Heart right ventricle (tissue), 16 donors: ENCODE measurements at places on chromosomes 2 and 18. TPM values are rescaled to one million over a fixed set of nuclear protein-coding genes. Genes with fewer than 3 reads are reported as not detected.
A peak's percentile ranks its signal among the peaks of the same experiment; 100 is the strongest.

DNA sequence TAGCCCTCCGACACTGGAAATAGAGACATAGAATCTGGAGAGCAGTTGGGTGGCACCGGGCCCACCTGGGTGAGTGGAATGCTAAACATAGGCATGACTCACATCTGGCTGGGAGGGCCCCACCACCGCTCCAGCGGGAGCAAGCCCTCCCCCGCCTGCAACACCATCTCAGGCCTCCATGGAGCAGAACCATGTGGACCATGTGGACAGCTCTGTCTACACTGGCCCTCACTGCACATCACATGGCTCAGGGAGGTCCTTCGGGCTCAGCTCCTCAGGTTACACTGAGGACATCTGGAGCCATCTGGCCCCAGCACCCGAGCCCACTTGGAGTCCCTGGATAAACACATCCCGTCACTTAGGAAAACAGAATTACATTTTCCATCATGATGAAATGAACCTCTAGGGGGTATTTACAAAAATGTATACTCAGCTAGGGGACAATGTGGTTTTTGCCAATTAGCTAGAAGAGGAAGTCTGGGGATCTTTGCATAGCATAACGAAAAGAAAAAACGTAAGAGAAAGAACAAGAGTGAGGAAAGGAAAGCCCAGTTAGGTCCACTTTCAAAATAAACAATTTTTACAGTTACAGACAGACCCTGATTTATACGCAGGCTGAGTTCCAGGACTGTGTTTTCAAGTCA lies 30.7 kb upstream of the MLPH start:
- peak; percentile 72 for DNase-seq

DNA sequence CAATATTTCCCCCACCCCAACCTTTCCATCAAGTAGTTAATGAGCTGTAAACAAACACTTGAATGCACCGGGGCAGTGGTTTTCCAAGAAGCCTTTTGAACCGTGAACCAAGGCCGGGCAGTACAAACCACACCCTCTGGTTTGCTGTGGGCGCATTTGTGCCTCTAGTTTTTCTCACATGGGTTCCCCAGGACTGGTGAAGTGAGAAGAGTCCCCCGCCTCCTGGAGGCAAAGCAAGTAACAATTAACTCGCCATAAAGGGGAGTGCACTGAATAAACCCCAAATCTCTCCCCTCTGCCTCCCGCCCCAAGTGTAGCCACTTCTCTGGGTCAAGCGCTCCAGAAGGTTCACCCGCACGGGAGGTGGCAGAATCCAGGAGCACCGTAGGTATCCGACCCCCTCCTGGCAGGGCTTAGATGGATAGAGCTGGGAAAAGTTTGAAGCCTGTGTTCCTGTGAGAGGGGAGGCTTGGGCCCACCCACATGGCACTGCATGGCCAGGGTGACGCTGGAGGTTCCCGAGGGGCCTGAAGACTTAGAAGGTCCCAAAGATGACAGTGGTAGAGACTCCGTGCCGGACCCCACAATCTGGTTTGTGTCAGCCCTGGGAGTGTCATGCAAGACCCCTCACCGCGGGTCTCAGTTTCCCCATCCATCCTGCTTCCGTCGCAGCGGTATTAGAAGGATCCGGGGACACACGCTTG lies 182.2 kb downstream of the SMAD2 start:
- DNase-seq = no peak

DNA sequence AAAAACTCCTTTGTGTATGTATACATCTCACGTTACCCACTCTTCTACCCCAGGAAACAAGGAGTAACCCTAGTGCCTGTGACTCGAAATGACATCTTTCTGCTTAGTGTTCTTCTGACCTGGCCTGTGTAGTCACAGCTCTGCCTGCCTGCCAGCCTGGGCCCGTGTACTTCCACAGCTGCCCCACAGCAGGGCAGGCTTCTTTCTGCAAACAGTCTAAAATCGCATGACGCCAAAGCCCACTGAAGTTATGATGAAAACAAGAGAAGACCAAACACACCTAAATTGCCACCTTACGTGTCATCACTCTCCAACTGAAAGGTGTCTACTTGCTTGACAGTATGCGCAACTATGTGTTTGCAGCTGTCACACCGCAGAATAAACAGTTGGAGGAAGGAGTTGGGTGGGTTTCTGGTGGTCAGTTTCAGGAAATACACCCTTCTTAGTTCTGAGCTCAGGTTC lies 1.5 kb downstream of the GAREM1 start:
- DNase-seq = peak; percentile 30

GRCh38 chr2:158391876-158392275 lies 64.7 kb downstream of the CCDC148 start:
- DNase-seq = no peak

GRCh38 chr2:20094955-20095354 lies 43.5 kb upstream of the LAPTM4A start:
- no peak for DNase-seq

GRCh38 chr2:85850451-85850850 lies 38.3 kb downstream of the ST3GAL5 start:
- DNase-seq = no peak

DNA sequence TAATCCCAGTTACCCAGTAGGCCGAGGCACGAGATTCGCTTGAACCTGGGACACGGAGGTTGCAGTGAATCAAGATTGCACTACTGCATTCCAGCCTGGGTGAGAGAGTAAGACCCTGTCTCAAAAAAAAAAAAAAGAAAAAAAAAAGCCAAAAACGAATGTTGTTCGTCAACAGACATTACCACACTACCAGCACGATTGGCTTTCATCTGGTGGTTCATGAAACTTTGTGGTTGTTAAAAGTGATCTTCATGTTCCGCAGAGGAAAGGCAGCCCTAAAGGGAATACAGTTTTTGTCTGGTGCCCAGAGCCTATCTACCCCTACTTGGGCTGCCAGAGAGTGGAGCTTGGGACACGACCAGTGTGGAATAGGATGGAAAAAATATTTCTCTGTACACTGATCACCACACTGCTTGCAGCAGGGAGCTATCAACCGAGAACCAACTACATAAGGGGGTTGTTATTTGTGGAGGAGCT lies 13.6 kb upstream of the CXCR4 start:
- DNase-seq = no peak

GRCh38 chr2:175227393-175227792 lies 45.9 kb upstream of the ATP5MC3 start:
- DNase-seq = no peak

DNA sequence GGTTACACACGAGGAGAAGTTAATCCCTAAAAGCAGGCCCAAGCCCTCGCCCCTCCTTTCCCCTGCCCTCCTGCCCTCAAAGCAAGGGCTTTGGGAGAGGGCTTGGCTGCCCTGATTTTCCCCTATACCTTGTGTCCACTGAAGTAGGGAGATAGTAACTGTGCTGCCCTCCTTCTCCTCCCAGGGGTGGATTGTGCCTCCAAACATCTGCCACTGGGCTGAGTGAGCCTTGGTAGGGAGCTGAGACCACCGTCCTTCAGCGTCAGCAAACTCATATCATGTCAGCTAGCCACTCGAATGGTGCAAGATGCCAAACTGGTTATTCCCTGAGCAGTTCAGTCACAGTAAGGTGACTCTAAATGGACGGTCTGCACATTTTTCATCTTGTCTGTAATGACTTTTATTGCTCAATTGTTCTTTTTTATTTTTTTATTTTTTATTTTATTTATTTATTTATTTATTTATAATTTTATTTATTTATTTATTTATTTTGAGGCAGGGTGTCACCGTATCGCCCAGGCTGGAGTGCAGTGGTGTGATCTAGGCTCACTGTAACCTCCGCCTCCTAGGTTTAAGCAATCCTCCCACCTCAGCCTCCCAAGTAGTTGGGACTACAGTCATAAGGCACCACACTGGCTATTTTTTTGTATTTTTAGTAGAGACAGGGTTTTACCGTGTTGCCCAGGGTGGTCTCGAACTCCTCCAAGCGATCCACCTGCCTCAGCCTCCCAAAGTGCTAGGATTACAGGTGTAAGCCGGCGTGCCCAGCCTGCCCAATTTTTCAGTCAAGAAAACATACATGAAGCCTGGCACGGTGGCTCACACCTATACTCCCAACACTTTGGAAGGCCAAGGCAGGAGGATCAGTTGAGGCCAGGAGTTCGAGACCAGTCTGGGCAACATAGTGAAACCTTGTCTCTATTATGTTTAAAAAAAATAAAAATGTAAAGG lies 8.7 kb downstream of the PCBP1 start:
- no peak for DNase-seq

DNA sequence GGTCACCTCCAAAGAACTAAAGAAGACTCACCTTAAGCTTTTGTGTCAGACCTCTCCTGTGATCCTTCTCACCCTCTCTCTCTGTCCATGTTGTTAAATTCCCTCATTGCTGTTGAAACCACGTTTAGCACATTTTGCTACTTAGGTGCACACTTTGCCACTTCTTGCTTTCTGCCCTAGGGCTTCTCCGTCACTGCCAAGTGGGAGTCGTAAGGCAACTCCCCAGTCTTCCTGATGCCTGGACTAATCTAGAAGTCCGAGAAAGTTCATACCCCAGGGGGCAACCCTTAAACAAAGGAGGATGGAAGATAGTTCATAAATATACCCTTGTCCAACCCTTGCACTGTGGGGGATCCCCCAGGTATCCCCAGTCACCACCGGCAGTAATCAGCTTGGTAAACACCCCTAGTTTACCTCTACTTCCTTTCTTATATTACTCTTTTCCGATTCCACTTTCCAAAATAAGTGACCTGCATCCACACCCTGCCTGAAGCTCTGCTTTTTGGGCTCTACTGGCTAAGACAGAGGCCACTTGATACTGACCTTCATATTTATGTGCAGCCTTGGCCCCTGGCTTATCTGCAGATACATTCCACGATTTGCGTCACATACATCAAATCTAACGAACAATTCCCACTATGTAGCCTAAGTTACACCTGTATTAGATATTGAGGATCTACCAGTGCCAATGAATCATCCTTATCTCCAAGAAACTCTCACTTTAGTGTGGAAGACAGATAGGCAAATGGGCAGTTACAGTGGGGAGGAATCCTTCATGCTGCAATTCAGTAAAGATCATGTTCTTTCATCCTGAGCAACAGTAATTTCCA lies 776.2 kb downstream of the RNF144A start:
- DNase-seq = no peak

- DNase-seq = no peak
Observed at GRCh38 chr2:128487650-128488387, 169.2 kb upstream of the HS6ST1 start.

DNA sequence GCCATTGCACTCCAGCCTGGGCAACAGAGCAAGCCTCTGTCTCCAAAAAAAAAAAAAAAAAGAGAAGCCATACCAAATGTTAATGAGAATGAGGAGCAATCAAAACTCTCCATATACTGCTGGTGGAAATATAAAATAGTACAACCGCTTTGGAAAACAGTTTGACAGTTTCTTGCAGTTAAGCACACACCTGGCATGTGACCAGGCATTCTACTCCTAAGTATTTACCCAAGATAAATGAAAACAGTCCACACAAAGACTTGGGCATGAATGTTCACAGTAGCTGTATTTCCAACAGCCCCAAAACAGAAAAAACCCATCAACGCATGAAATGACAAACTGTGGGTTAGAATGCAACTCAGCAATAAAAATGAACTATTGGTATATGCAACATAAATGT lies 76.0 kb upstream of the ST8SIA5 start:
- no peak for DNase-seq

GRCh38 chr2:106358081-106358480 lies 110.1 kb downstream of the RGPD3 start:
- no peak for DNase-seq

GRCh38 chr18:9433671-9434121 lies 41.6 kb upstream of the RALBP1 start:
- DNase-seq = no peak

GRCh38 chr2:64491426-64491825 lies 32.7 kb upstream of the AFTPH start:
- no peak for DNase-seq

GRCh38 chr2:126413079-126413478 lies 242.9 kb upstream of the GYPC start:
- no peak for DNase-seq

- peak; percentile 14 for DNase-seq
Observed at GRCh38 chr2:181275643-181276070, 181.5 kb upstream of the ITGA4 start.

GRCh38 chr2:209671020-209671680 lies 100.5 kb upstream of the UNC80 start:
- DNase-seq = no peak

- DNase-seq = no peak
Observed at GRCh38 chr2:96115631-96116423, 544 bp downstream of the ADRA2B start.

GRCh38 chr2:29000956-29001355 lies 19.9 kb downstream of the TOGARAM2 start:
- no peak for DNase-seq

GRCh38 chr2:32010670-32011484 lies at the start of gene MEMO1:
TSS of gene MEMO1 (minus strand) at chr2:32011008. CDS start at chr2:32010247, 761 bp downstream.
- peak; percentile 93 for DNase-seq

- peak; percentile 63 for DNase-seq
Observed at GRCh38 chr2:96507957-96508520, 2.9 kb upstream of the NEURL3 start.

DNA sequence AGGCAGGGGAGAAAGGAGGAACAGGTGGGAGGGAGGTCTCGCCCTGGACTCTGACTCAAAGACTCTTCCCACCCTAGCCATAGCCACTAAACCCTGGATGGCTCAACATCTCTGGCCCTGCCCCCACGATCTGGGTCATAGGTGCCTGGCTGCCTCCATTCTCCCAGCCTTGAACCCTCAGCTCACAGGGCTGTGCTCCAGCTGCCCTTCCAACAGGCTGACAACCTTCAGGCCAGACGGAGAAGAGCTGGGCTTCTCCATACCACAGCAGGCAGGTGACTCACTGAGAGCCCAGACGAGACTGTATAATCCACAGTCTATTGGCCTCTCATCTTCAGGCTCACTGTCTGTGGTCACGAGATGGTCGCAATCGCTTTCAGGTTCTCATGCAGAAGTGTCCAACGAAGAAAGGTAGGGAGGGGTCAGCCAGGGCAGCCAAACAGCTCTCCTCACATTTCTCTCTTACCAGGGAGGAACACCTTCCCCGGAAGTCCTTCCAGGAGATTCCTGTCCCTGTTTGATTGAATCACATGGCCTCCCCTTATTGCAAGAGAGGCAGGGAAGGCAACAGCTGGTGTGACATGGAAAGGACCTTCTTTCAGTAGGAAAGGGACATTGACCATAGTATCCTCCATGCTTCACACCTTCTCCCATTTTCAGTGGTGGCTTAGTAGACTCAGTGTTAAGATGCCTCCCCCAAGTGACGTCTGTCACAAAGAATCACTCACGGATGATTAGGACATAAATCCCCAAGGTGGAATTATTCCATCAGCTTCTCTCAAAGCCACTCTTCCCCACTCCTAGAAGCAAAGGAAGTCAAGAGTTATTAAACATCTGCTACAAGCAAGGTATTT lies 100.1 kb downstream of the MRO start:
- no peak for DNase-seq

DNA sequence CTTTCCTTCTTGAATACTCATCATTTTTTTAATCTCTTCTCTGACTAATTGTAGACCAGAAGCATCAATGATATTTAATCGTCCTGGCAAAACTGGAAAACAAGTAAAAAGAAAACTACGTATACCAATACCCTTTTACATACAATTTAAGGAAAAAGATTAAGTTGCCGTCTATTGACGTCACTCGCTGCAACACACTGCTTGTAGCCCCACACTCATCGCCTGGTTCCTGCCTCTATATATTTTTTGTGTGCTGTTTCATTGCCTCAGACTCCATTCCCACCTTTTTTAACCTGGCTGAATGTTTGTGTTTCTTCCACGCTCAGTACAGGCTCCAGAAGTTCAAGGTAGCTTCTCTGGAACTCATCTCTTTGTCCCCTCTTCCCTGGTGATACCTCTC lies 536.2 kb downstream of the METTL4 start:
- DNase-seq = no peak

Gene PARD6G
- 2.9 TPM for polyA plus RNA-seq

Gene CGREF1
- polyA plus RNA-seq = 0.57 TPM

Gene RAB31
- polyA plus RNA-seq = 4.5 TPM

Gene FAM124B
- 0.88 TPM for polyA plus RNA-seq
